ENCODE measurements at places on chromosomes 13 and 19.
A peak's percentile ranks its signal among the peaks of the same experiment; 100 is the strongest.

- DNase-seq, result no peak
These were observed 49.4 kb upstream of the SLC15A1 start for GRCh38 chr13:98801626-98802418.

DNA sequence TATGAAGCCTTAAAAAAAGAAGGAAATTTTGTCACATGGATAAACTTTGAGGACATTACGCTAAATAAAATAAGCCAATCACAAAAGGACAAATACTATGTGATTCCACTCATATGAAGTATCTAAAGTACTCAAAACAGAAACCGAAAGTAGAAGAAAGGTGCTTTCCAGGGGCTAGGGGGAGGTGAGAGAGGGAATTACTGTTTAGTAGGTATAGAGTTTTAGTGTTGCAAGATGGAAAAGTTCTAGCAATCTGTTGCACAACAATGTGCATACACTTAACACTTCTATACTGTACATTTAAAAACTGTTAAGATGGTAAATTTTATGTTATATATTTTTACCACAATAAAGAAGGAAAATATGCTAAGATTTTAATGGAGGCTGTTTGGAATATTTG, 83.0 kb downstream of the POLR1D start:
- no peak for DNase-seq

DNA sequence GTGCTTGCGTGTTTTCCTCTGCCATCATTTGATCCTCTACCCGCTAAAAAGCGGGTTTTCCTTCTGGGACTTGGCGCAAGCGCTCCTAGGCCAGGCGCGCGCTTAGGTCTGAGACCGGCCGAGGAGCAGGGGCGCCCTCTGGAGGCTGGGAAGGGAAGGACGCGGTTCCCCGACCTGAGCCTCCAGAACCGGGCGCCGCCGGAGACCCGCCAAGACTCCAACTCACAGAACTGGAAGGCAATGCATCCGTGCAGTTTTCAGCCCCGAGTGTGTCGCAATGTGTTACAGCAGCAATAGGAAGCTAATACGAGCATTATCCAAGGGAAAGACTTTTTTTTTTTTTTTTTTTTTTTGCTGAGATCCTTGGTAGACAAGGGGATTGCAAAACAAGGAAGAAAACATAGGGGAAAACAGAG, 190.9 kb downstream of the COL4A1 start:
- peak; percentile 77 for DNase-seq

GRCh38 chr13:80430561-80430960, 89.6 kb upstream of the SPRY2 start:
- peak; percentile 6 for DNase-seq

DNA sequence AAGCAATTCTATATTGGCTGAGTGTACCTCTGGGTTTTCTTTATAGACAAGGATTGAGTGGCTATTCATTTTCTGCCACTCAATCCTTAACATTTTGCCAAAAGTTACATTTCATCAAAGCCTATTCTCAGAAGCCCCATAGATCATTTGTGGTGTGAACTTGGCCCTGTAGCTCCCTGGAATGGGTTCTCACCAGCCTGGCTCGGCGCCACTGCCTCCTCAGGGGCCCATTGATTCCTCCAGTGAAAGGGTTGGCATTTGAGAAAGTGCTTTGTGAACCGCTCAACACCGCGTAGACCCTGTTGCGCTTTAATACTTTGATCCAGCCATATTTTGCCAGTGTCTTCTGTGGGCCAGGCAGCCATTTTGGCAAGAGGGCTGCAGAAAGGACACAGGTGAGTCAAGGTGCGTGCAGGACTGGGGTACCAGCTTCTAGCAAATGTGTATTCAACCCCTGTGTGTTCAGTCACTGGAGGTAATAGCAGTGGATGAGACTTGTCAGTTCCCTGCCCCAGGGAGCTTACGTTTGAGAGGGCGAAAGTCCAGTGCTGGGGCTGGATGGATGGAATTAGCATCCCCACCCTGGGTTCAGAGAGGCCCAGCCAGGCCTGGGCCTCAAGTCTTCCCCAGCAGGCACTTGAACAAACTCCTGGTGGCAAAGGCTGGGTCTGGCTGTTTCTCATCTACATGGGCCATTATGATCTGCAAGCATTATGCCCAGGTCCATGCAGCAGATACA, 3.8 kb downstream of the RAB8A start:
- DNase-seq, result no peak

GRCh38 chr13:43191546-43191945, 168.2 kb downstream of the DNAJC15 start:
- no peak for DNase-seq

DNA sequence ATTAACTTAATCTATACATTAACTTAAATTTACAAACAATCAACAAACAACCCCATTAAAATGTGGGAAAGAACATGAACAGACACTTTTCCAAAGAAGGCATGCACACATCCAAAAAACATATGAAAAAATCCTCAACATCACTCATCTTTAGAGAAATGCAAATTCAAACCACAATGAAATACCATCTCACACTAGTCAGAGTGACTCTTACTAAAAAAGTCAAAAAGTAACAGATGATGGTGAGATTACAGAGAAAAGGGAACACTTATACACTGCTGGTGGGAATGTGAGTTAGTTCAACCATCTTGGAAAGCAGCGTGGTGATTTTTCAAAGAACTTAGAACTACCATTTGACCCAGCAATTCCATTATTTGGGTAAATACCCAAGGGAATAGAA, 759.2 kb upstream of the SLITRK1 start:
- DNase-seq, result peak; percentile 67

GRCh38 chr19:14467391-14467790, 7.8 kb downstream of the PTGER1 start:
- no peak for DNase-seq

DNA sequence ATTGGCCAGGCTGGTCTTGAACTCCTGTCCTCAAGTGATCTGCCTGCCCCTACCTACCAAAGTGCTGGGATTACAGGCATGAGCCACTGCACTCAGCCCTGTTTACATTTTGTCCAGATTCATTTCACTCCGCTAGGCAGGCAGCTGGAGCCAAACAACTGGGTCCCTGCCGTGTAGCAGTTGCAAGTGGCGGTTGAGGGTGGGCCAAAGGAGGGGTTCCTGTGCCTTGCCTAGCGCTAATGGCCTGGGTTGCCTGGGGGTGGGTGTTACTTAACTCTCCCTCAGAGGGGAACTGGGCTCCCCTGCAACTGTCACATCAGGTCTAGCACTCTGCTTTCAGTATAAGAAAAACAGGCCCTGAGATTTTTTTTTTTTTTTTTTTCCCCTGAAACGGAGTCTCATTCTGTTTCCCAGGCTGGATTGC, 7.4 kb downstream of the ACP5 start:
- DNase-seq, result no peak

DNA sequence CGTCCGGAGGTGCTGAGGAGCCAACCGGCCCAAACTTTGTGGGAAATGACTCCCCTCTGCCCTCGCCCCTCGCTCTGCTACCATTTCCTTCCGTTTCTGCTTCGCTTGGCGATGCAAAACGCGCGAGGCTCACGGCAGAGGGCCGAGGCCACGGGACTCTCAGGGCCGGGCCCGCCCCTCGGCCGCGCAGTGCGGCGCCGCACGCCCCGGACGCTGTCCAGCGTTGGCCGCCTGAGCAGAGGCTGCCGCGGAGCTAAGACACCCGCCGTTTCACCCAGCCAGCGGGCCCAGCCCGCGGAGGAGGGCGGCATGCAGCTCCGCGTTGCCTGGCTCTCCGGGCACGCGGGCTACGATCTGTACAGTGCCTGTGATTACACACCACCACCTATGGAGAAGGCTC, 2.1 kb upstream of the ZNF578 start:
- DNase-seq, result no peak

DNA sequence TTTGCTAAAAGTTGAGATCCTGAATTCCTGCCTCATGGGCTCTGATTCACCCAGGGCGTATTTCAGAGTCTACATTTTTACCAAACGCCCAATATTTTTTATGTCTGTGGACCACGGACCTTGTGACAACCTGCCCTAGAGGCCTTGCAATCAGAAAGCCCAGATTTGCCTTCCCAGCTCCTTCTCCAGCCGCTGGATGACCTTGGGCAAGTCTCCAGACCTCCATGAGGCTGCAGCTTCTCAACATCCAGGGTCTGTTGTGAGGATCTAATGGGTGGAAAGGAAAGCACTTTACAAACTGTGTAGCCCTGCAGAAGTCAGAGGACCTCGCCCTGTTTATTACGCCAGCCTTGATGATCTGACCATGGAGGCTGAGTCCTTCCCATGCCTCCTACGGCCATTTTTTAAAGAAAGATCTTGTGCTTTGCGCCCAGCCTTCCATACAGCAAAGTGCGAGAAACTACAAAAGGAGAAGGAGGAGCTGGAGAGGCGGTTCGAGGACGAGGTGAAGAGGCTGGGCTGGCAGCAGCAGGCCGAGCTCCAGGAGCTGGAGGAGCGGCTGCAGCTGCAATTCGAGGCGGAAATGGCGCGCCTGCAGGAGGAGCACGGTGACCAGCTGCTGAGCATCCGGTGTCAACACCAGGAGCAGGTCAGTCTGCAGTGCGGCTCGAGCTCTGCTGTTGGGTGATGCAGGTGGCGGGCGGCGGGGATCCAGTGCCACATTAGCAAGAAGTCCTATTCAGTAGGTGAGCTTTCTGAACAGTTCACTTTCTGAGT, 115.6 kb downstream of the SLC7A1 start:
- no peak for DNase-seq

DNA sequence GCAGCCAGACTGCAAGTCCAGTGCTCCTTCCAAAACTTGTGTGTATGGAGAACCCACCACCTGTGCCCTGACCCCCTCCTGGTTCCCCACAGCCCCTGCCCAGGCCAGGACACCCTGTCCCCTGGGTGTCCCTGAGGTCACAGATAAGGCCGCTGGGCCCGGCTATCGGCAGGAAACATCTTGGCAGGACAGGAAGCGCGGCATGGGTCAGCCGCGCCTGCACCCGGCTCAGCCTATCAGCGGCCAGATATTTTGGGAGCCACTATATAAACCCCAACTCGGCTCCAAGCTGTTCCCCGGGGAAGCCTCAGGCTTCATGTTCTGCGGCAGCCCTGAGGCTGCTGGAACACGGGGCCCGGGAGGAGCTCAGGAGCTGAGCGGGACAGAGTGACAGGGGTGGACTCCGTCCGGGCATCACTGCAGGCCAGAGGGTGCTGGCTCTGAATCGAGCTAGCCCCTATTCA, 60.8 kb downstream of the AP1M1 start:
- DNase-seq, result no peak

- no peak for DNase-seq
These were observed 2.8 kb upstream of the ADGRE3 start for GRCh38 chr19:14677464-14677863.

- peak; percentile 52 for DNase-seq
These were observed 18.7 kb downstream of the STK24 start for GRCh38 chr13:98557937-98558792.

DNA sequence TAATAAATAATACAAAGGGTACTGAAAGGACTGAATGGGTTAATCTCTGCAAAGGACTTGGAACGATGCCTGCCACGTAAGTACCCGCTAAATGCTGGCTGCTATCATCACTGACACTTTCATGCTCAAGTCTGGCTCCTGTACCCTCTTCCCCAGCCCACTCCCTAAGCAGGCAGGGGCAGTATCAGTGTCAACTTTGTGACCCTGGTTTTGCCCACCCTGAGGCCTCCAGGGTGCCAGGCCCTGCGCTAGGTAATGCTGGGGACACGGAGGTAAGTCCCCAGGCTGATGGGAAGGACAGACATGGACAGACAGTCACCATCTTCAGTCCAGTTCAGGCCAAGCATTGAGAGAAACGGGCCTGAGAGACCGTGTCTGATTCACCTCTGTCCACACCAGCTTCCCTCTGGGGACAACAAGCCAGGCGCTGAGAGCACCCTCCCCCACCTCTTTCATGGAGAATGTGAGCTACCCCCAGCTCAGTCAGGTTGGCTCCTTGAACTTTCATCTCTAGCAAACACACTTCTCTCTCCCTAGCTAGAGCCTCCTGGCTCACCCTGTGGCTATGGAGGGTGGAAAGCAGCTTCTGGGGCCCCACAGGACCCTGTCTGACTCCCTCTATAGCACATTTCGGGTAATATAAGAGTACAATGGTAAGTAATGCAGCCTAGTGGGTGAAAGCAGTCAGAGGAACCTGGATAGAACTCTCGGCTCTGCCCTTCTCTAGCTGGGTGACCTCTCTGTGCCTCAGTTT, 800 bp downstream of the ETFB start:
- DNase-seq, result peak; percentile 39

GRCh38 chr19:46713781-46714443, 3.0 kb downstream of the PRKD2 start:
- DNase-seq, result peak; percentile 80

DNA sequence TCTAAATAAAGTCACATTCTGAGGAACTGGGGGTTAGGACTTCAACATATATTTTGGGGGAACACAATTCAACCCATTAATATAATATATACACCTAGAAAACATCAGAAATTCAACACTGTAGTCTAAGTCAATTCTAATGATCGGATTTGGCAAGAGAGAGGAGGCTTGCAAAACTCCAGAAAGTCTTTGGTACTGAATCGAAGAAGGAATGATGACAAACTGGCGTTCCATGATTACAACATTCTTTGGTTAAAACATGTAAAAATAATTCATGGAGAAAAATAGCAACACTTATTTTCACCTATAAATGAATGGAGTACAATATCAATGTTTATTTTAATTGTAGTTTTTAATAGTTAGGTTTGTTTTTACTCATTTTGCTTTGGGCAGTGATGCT, 62.4 kb downstream of the MBNL2 start:
- no peak for DNase-seq

DNA sequence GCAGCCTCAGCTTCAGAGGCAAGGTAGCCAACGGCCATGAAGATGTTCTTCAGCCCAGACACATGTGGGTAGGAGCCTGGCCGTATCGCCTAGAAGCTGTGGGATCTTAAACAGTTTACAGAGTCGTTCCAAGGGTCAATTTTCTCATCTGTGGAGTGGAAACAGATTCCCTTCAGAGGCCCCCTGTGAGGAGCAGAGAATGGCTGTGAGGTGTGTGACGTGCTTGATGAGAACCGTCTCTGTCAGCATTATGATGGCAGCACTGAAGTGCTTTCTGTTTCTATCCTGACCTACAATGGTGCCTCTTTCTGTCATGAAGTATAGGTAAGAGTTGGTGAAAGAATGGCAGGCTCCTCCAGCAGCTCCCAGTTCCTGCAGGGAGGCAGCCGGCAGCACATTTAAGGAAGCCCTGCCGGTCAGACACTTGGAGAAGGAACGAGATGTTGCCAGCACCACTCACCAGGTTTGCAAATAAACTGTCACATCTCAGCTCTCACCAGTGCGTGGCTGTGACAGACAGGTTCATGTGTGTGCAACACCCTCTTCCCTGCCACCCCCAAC, 277.3 kb downstream of the FOXO1 start:
- no peak for DNase-seq

DNA sequence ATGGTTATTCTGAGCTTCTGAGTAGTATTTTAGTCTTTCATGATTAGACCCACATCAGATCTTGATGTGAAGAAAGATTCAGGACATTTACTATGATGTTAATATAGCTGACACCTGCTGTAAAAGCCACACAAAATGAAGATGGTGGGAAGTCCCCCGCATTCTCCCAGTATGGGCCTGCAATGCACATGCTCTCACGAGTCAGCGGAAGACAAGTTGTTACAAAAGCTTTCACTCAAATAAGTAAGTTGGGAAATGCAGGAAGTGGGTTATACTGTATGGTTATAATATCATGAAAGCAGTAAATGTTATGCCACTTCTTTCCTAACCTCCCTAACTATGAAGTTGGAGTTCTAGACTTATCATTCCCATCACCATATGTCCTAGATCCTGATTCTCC, 171.9 kb downstream of the KLF5 start:
- DNase-seq, result peak; percentile 32

GRCh38 chr19:32555786-32556185, 25.2 kb upstream of the PDCD5 start:
- DNase-seq, result no peak

GRCh38 chr13:28586439-28587173, 72.3 kb upstream of the POMP start:
- DNase-seq, result no peak
